ENCODE measurements at places on chromosomes 1 and 21. TPM values are rescaled to one million over a fixed set of nuclear protein-coding genes. Genes with fewer than 3 reads are reported as not detected.
A peak's percentile ranks its signal among the peaks of the same experiment; 100 is the strongest.

GRCh38 chr21:45742247-45742646 lies 98.7 kb downstream of the PCBP3 start:
- no peaks in the 10 kb centered on the region for H3K27me3 ChIP-seq
- DNase-seq, result no peak
- H3K36me3 ChIP-seq, result peaks cover 3% of the 10 kb centered on the region

GRCh38 chr1:24575905-24576587 lies 20.2 kb downstream of the NCMAP start:
- peaks cover 8% of the 10 kb centered on the region for H3K4me1 ChIP-seq
- H3K27ac ChIP-seq, result peak overlapping the region; percentile 47
- no peak overlapping the region for H3K4me3 ChIP-seq
- H3K27me3 ChIP-seq, result no peaks in the 10 kb centered on the region
- no peak for DNase-seq

GRCh38 chr1:50424045-50424883 lies 1.0 kb upstream of the DMRTA2 start:
- H3K4me3 ChIP-seq, result peak overlapping the region; percentile 70
- H3K4me1 ChIP-seq, result peaks cover 58% of the 10 kb centered on the region
- H3K36me3 ChIP-seq, result peaks cover 4% of the 10 kb centered on the region
- H3K27me3 ChIP-seq, result peaks cover 84% of the 10 kb centered on the region
- peak overlapping the region; percentile 10 for H3K27ac ChIP-seq

GRCh38 chr1:6409053-6409452 lies 10.7 kb downstream of the HES2 start:
- no peak for DNase-seq
- H3K27ac ChIP-seq, result no peak overlapping the region
- peaks cover 48% of the 10 kb centered on the region for H3K27me3 ChIP-seq
- no peak overlapping the region for H3K4me3 ChIP-seq
- no peaks in the 10 kb centered on the region for H3K36me3 ChIP-seq

DNA sequence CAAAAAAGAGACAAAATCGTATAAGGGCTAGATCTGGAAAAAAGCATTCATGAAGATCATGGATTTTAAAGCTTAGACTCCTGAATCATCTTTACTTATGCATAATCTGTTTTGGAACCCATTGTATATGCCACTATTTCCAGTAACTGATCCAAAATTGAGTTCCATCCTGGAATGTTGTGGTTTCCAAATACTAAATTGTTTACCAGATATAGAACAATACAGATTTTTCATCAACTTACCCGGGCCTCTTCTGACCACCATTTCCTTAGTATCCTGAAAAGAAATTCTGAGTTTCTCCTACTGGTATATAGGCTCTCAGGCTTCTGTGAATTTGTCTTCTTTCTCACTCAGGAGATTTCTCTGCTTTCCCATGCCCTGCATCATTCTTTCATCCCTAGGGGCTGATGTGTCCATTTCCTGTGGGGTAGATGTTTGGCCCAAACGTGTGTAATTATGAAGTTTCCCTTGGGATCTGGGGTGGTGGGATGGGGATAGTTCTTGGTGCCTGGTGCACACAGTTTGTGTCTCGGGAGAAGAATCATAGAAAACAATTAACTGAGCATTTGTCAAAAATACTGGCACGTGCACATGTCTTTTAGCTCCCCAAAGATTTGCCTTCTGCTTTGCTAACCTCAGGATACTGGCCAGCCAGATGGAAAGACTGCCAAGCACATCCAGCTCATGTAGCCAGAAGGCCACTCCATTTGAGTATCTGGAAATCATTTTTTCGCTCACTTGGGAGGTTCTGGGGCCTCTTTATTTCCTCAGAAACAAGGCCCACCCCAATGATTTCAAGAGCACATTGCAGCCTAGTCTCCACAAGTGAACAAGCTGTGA lies 127.8 kb downstream of the NTMT2 start:
- no peaks in the 10 kb centered on the region for H3K27me3 ChIP-seq
- H3K36me3 ChIP-seq, result no peaks in the 10 kb centered on the region
- DNase-seq, result no peak
- no peak overlapping the region for H3K4me3 ChIP-seq

- H3K4me1 ChIP-seq, result peaks cover 31% of the 10 kb centered on the region
- no peak overlapping the region for H3K4me3 ChIP-seq
- DNase-seq, result no peak
- peaks cover 8% of the 10 kb centered on the region for H3K27me3 ChIP-seq
- no peak overlapping the region for H3K27ac ChIP-seq
These were observed 4.6 kb downstream of the COL9A2 start for GRCh38 chr1:40312238-40313205.

DNA sequence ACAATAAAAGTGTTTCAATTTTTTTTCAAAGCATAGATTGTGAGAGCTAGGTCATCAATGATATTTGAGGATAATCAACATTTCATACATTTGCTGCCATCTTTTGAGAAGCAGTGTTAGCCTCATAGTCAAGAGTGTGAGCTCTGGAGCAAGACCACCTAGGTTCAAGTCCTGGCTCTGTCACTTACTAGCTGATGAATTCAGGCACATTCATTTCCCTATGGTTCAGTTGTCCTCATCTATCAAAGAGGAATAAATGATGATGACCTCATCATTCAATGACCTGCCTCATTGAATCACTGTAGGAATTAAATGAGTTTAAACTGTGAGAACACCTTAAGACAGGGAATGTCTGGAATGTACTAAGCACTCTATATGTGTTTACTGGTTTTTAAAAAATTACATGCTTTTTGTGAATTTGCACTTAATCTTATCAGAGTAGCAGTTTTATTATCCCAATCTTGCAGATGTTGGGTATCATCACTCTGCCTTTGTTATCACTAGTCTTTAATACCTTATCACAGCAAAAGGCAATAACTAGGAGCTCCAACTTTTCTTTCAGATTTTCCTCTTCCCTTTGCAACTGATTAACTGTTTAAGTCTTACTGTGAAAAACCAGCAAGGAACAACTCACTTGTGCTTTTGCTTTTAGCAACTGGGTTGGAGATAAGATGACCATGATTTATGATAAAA lies 47.4 kb downstream of the SLC30A10 start:
- H3K4me1 ChIP-seq, result peaks cover 6% of the 10 kb centered on the region
- H3K4me3 ChIP-seq, result no peak overlapping the region
- H3K27me3 ChIP-seq, result peaks cover 62% of the 10 kb centered on the region
- no peak for DNase-seq
- no peak overlapping the region for H3K27ac ChIP-seq

- DNase-seq, result peak; percentile 84
- H3K4me3 ChIP-seq, result peak overlapping the region; percentile 90
- H3K27ac ChIP-seq, result peak overlapping the region; percentile 93
- H3K4me1 ChIP-seq, result peaks cover 54% of the 10 kb centered on the region
- H3K36me3 ChIP-seq, result peaks cover 25% of the 10 kb centered on the region
These were observed 685 bp downstream of the UBAP2L start for GRCh38 chr1:154221278-154222001.

DNA sequence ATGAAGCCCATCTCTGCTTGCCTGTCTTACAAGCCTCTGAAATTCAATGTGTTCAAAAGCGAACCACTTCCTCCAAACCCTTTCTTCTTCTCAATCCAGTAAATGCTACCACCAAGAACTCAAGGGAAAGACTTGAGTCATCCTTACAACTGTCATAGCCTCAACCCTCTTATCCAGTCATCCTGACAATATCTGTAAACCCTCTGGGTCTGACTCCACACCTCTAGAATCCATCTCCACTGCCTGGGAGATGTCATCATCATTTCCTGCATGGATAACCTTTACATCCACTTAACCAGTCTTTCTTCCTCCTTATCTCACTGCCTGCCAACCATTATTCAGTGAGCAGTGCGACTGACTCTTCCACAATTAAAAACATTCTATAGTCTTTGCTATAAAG lies 441.1 kb downstream of the SETD4 start:
- H3K4me1 ChIP-seq, result peaks cover 11% of the 10 kb centered on the region
- peaks cover 3% of the 10 kb centered on the region for H3K36me3 ChIP-seq
- no peak overlapping the region for H3K4me3 ChIP-seq
- H3K27ac ChIP-seq, result no peak overlapping the region
- no peaks in the 10 kb centered on the region for H3K27me3 ChIP-seq

DNA sequence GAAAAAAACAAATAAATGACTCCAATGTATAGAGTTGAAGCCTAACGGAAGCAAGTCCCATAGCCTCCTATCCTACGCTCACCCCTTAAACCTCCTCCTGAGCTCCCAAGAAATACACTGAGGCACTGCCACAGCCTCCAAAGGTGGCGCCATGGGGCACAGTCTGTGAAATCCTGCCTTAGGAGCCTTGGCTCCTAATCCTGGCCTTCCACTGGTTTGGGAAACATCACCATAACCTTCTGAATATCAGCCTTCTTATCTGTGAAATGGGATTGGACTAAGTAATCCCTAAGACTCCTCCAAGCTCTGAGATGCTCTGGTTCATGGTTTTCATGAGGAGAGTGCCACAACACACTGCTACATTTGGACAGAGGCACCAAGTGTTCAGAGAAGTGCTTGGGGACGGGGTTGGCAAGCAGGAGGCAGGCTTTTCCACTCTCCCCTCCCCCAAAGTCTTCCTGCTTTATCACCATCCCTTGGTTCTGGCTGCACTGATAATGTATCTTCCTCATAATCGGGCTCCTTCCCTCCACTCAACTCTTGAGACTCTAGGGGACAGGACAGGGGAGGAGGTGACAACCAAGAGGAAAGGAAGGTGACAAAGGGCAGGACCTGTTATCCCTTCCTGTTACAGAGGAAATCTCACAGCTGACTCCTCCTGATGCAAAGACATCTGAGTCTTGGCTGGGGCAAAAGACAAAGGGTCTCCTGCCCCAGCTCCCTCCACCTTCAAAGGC lies 2.7 kb downstream of the SLAMF7 start:
- no peak for DNase-seq
- no peaks in the 10 kb centered on the region for H3K4me1 ChIP-seq

GRCh38 chr21:38777531-38777930 lies 28.2 kb upstream of the ETS2 start:
- H3K4me3 ChIP-seq, result no peak overlapping the region
- no peaks in the 10 kb centered on the region for H3K27me3 ChIP-seq
- H3K36me3 ChIP-seq, result peaks cover 2% of the 10 kb centered on the region
- no peak overlapping the region for H3K27ac ChIP-seq

DNA sequence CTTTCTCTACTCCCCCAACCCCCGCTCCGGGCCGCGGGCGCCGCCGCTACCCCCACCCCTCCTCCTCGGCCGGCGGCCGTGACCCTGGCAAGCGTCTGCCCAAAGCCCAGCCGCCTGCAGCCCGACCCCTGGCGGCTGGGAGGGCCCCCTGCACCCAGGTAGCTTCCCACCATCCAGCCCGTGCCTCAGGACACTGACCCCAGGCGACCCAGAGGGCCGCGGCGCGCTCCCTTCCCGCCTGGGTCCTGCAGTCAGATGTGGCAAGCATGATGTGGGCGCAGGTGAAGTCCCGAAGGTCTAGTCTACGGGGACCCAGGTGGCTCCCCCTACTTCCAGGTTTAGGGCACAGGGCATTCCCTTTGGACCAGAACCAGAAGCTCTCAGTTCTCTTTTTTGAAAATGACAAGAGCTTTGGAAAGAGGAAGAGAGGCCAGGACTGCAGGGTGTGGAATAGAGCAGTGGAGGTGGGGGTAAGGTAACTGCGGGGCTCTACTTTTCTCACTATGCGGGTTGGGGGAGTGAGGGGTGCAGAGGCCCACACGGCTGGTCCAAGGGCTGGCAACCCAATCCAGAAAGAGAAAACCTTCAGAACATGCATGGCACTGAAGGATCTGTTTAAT lies at the start of gene DENND4B:
Gene DENND4B, minus strand, starts transcription at position 97 of the 620 bp plus-strand sequence. CDS start 2,344 bp downstream, outside the sequence.
- H3K4me1 ChIP-seq, result peaks cover 18% of the 10 kb centered on the region
- peaks cover 19% of the 10 kb centered on the region for H3K36me3 ChIP-seq
- H3K27me3 ChIP-seq, result no peaks in the 10 kb centered on the region
- H3K4me3 ChIP-seq, result peak within 1 kb of the TSS; percentile 77

GRCh38 chr21:16081304-16081703 lies 351.5 kb downstream of the USP25 start:
- H3K4me1 ChIP-seq, result peaks cover 34% of the 10 kb centered on the region
- no peak for DNase-seq
- peaks cover 2% of the 10 kb centered on the region for H3K36me3 ChIP-seq

DNA sequence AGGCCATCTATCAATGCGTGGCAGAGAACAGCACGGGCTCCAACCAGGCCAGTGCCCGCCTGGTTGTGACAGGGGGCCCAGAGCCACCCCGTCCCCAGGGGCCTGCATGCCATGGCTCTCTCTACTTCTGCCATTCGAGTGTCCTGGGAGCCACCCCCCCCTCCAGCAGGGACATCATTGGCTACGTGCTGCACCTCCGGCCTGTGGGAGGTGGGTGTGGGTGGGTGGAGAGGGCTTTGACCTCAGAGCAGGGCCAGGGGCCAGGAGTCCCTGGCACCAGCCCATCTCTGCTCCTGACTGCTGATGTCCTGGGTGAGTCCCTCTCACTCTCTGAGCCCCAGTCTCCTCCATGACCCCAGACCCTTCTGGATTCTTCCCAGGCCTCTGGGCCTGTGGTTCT lies 25.3 kb downstream of the SLC27A3 start:
- peaks cover 8% of the 10 kb centered on the region for H3K36me3 ChIP-seq
- peaks cover 8% of the 10 kb centered on the region for H3K4me1 ChIP-seq
- no peak overlapping the region for H3K4me3 ChIP-seq
- no peak overlapping the region for H3K27ac ChIP-seq

GRCh38 chr1:14517841-14518180 lies 80.7 kb upstream of the KAZN start:
- H3K27ac ChIP-seq, result no peak overlapping the region
- DNase-seq, result no peak
- no peaks in the 10 kb centered on the region for H3K36me3 ChIP-seq
- H3K4me1 ChIP-seq, result peaks cover 7% of the 10 kb centered on the region

DNA sequence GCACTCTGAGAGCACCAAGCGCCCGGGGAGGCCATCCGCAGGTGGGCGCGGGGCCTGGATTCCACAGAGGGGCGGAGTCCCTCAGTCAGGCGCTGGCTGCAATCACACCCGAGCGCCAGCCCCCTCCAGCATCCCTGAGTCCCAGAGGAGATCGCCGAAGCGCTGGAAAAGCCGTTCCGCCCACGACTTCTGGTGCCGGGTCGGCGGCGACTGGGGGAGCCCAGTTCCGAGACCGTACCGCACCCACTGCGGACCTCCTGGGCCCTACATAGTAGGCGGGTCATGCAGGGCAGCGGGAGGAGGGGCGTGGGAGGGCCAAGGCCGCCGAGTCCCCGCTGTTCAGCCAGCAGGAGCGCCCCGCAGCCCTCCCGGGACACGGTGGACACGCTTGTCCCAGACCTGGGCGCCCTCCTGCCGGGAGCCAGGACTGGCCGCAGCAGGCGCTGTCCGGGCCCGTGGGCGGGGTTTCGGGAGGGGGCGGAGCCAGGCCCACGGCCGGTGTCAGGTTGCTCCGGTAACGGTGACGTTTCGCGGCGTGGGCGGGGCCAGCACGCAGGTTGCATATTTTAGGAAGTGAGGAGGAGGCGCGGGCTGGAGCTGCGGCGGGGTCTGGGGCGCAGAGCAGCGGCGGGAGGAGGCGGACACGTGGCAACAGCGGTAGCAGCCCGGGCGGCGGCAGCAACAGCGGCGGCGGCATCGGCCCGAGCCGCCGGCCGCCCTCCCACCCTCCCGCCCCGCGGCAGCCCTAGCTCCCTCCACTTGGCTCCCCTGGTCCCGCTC lies at the start of gene ATP1A1:
Gene ATP1A1, plus strand, starts transcription at position 594 of the 780 bp plus-strand sequence. CDS start 268 bp downstream, outside the sequence.
- peak within 1 kb of the TSS; percentile 91 for H3K4me3 ChIP-seq
- no peaks in the 10 kb centered on the region for H3K36me3 ChIP-seq
- H3K27me3 ChIP-seq, result peaks cover 6% of the 10 kb centered on the region
- peaks cover 53% of the 10 kb centered on the region for H3K4me1 ChIP-seq

GRCh38 chr1:204169858-204170257 lies 3.7 kb upstream of the REN start:
- no peak overlapping the region for H3K27ac ChIP-seq
- no peaks in the 10 kb centered on the region for H3K36me3 ChIP-seq
- H3K4me1 ChIP-seq, result no peaks in the 10 kb centered on the region
- H3K27me3 ChIP-seq, result peaks cover 29% of the 10 kb centered on the region
- no peak overlapping the region for H3K4me3 ChIP-seq

The SHISAL2A gene
- not detected for total RNA-seq

The DPT gene
- total RNA-seq, result 1.1 TPM

The ADGRL4 gene
- total RNA-seq, result 9.5 TPM

The CFHR5 gene
- not detected for total RNA-seq

The KRTAP19-1 gene
- total RNA-seq, result not detected

The CLCA4 gene
- total RNA-seq, result not detected
